ENCODE measurements at places on chromosomes 7 and 10.

DNA sequence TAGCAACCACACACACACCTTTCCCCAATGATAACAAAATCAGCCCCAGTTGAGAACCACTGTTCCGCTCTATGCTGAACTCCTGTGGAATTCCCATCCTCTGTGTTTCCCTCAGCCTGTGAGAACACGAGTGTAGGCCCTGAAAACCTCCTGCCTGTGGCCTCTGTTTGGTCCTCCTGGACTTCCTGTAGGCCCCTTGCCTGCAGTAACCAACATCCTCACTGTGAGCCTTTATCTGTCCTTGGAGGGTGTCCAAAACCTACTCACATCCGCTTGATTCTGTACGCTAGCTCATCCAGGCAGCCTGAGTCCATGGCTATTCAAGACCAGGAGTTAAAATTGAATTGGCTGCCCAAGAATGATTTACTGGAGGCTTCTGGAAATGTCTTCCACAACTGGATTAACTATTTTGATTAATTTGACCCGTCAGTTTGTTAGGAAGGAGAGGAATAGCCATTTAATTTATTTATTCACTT, 149.8 kb downstream of the AKR1D1 start:
- DNase-seq, result no peak

DNA sequence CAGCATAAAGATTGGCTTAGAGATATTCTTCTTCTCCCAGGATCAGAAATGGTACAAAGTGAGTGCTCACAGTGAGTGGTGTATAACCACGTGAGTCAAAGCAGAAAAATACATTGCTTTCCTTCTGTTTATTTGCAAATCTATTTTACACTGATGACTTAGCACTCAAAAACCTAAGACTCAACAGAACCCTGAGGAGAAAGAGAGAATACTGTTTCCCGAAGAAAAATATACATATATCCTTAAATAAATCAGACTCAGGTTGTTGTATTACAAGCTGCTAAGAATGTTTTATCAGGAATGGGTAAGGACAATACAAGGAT, 48.7 kb downstream of the ODAD2 start:
- DNase-seq, result no peak

GRCh38 chr10:127013691-127014473, 108.7 kb downstream of the DOCK1 start:
- DNase-seq, result no peak

DNA sequence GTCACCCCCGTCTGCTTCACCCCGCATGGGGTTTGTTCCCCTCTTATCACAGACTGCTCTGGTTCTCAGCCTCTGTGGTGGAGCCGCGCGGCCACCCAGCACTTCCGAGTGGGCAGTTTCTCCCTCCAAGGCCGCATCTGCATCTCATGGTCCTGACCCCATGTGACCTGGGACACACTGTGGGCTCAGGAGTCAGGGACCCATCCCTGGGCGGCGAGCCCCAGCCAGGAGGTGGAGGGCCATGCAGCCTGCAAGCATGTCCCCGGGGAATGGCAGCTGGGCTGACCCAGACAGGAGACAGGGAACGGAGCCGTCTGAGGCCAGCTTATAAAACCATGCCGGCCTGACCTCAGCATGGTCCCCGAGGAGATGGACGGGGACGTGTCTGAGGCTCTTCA, 25.2 kb upstream of the TTYH3 start:
- no peak for DNase-seq

- no peak for DNase-seq
Measured at GRCh38 chr7:102376964-102377466, 19.1 kb upstream of the PRKRIP1 start.

GRCh38 chr10:116944911-116945310, 60.1 kb downstream of the SHTN1 start:
- no peak for DNase-seq

DNA sequence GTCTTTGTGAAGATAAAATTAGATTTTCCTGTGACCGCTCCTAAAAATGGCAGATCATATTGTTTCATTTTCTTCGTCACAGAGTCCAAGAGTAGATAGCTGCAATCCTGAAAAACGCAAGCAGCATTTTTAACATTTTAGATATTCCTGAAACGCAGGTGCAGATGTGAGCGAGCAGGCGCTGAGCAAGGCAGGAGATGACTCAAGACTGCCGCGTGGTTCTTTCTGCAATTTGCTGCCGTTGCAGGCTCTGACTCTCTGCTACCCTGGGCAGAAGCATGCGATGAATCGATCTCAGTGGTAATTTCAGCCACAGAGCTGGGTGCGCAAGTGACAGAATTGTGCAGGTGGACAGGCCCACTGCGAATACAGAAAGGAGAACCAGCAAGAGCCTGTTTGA, 331.9 kb downstream of the ACTR3B start:
- no peak for DNase-seq

GRCh38 chr10:46522295-46523118, 34.0 kb downstream of the GPRIN2 start:
- peak; percentile 1 for DNase-seq

- DNase-seq, result no peak
Measured at GRCh38 chr10:11118686-11119085, 101.0 kb downstream of the CELF2 start.

DNA sequence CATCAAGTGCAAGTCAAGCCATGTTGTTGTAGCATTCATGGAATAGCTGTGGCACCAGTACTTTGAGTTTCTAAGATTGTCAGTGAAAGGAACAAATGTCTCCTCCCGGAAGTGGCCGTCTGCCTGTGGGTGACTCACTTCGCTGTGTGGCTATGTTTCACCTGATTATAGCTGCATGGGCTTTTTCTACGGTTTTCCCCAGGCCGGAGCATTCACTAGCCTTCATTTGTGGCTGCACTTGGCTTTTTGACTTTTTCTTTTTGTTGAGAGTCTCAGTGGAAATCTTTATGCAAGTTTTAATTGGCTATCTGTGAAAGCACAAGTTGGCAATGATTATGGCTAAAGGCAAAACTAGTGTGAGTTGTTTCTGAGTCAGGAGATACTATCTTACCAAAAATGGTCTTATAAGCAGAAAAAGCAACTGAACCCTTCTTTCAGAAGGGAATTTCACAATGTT, 35.0 kb downstream of the SRI start:
- DNase-seq, result peak; percentile 6

GRCh38 chr7:108452707-108453106, 3.5 kb downstream of the NRCAM start:
- no peak for DNase-seq

DNA sequence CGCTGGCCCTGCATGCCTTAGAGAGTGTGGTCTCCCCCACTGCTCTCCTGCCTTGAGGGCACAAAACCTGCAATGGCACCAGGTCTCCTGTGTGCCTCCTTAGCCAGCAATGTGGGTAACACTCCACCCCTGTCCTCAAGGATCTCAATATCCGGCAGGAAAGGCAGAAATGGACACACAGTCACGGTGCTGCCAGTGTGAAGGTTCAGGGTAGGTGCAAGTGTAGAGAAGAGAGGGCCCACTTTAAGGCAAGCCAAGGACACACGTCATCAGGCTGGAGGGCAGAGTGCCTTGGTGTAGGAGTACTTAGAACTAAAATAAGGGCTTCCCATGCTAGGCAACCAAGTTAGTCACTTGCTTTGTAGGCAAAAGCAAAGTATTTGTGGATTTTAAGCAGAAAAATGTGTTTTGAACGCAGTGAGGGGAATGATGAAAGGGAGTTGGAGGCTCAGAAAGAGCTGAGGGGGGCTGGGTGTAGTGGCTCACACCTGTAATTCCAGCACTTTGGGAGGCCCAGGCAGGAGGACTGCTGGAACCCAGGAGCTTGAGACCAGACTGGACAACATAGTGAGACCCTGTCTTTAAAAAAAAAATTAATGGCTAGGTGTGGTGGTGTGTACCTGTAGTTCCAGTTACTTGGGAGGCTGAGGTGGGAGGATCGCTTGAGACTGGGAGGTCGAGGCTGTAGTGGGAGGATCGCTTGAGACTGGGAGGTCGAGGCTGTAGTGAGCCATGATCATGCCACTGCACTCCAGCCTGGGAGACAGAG, 152.8 kb downstream of the ARHGAP21 start:
- DNase-seq, result no peak

GRCh38 chr10:131512852-131513251, 201.3 kb upstream of the TCERG1L start:
- no peak for DNase-seq

DNA sequence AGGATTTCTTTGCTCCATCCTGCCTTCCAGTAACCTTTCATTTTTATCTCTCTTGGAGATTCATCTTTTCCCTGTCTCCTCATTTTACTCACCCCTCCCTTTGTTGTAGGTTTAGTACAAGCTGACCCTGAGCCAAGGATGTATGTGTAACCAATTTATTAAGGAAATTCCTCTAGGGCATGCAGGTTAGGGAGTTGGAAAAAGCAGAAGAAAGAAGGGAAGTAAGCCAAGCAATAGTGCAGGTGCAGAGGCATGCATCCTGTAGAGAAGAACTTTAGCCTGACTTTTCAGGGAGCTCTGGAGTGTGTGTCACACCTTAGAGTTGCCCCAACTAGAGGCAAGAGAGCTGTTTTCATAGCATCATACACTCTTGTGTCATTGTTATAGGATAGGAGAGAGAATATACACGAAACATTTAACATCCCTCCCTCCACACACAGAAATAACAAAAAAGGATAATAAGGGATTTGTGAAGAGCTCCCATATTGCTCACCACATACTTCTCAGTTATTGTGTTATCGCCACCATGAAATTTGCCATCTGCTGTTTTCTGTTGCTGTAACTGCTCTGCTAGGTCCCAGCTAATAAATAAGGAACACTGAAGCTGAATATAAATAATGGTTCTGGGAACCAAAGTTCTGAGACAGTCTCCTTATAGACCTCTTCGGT, 21.8 kb upstream of the SEMA3C start:
- DNase-seq, result no peak

DNA sequence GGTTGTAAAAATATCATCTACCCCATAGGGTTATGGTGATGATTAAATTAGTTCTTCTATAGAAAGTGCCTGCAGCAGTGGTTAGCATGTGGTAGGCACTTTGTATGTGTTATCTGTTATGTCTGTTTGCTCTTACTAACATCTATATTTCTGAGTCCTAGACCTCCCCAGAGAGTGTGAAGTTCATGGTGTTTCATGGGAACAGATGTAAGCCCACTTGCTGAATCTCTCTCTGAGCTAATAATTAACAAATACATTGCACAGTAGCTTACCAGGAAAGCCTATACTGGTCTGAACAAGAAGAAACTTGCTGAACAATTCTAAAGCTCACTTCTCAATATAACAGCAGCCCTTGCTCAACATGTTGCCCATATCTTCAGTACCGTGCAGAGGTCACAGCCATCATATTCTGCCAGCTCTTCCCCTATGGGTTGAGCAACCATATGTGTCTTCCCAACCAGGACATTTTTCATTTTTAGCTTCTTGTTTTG, 100.1 kb downstream of the NPSR1 start:
- no peak for DNase-seq

- DNase-seq, result no peak
Measured at GRCh38 chr7:19369806-19370205, 224.6 kb upstream of the FERD3L start.

DNA sequence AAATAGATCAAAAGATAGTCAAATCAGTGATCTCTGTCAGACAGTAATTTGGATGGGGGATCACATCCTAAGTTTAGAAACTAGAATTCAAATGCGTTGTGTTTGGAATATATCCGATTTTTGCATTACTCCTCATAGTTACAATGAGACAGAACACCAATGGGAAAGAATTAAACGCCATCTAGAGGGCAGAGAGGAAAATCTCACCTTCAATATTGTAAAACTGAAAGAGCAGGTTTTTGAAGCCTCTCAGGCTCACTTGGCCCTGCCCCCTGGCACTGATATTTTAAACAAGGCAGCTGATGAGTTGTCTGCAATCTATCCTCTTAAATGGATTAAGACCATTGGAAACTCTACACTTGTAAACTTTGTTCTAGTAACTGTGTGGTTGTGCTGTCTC, 17.7 kb downstream of the FRG2B start:
- no peak for DNase-seq

GRCh38 chr7:41796331-41796730, 93.4 kb upstream of the INHBA start:
- DNase-seq, result no peak

DNA sequence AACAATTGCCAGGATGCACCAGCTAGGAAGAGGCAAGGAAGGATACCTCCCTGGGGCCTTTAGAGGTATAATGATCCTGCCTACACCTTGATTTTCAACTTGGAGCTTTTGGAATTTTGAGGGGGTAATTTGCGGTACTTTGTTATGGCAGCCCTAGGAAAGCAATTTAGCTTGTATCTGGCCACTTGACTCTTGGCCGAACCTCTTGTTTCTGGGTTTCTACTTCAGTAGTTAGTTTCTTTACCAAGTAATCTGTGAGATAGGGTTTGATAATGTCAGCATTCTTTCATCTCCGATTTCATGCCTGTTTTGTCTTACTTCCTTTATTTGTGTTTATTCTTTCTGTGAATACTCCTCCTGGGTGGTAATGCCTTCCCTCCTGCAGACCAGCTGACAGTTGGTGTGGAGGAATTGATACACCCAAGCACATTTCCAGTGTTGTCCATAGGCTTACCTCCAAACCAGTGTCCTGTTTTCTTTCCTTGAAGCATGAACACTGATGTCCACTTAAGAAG, 163.7 kb downstream of the SND1 start:
- DNase-seq, result no peak

DNA sequence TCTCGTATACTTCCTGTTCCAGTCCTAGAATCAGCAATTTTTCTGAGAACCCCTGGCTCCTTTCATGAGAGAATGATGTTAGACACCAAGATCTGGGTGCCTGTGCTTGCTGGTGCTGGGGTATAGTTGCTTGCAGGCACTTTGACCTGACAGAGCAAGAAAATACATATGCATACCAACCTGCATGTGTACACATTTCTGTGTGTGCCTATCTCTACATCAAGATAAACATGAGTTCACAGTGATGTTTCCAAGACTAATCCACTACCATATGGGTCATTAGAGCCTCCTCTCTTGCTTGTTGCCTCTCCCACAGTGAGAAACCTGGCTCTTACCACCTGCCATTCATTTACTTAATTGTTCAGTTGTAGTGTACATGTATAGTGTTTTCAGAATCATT, 229.1 kb upstream of the IGFBP3 start:
- no peak for DNase-seq

DNA sequence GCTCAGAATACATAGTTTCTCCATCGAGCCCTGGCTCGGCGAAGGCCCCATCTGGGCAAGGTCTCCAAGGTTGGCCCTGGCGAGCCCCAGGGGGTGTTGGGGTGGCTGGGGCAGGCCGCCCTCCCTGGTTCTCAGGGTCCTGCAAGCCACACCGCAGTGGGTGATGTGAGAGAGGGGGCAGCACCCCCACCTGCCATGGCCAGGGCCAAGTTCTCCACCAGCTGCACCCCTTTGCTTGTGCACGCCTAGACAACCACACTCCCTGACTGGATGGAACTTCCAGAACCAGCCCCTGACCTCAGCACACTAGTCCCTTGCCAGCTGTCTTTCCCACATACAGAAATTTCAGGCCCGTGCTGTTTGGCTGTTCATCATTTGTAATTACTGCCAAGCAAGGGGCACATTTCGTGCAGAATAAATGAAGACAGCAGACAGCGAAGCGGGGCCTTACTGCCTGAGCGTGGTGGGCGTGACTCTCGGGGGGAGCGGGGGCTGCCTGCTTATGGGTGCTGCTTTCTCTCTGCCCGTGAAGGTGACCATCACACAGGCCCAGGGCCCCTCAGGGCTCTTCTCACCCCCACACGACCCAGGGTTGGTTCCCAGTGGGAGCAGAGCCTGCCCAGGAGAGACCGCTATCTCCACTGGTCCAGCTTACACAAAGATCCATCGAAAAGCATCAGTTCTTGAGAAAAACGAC, 85.9 kb downstream of the ADARB2 start:
- DNase-seq, result no peak

Data from activated naive CD4-positive, alpha-beta T cell treated with Interleukin-2 at 50 U/mL for 16 hours (primary cell).